CD8-positive, alpha-beta memory T cell (primary cell): ENCODE measurements at places on chromosomes 11 and 22.

DNA sequence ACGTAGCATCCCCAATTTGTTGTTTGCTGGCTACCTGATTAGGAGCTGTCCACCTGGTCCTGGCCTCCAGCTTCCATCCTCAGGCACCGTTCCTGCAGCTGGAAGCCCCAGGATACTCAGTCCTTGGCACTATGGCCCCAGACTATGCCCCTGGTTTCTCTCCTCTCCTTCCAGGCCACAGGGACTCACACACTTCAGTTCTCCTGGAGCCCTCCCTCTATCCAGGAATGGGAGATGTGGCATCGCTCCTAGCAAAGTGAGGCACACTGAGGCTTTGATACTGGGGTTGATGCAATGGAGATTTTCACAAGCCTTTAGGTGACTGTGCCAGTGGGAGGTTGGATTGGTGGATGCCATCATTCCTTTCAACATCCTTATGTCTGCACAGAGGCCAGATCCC, 142.8 kb upstream of the B3GAT1 start:
- no peak for DNase-seq

- no peak for DNase-seq
Measured at GRCh38 chr11:9777066-9777465, 113.2 kb downstream of the SWAP70 start.

GRCh38 chr11:123580557-123581275, 73.7 kb downstream of the SCN3B start:
- peak; percentile 73 for DNase-seq

- no peak for DNase-seq
Measured at GRCh38 chr22:17866621-17867020, 92.4 kb upstream of the BID start.

DNA sequence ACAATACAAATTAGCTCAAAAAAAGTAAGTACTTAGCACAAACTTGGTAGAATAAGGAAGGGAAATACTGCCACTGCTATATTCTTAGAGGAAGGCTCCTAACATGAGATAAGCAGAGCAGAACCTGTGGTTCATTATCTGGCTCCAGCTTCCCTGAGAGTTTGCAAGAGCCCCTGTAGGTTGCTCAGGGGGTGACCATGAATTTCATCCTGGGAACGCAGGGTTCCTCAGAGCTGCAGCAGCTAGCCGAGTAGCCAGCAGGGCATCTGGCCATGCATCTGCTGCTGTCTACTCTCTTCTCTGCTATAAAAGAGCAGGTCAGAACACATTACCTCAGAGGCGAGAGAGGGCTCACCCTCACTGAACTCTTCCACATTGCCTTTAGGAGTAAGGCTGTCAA, 67.3 kb downstream of the TRPC6 start:
- no peak for DNase-seq

DNA sequence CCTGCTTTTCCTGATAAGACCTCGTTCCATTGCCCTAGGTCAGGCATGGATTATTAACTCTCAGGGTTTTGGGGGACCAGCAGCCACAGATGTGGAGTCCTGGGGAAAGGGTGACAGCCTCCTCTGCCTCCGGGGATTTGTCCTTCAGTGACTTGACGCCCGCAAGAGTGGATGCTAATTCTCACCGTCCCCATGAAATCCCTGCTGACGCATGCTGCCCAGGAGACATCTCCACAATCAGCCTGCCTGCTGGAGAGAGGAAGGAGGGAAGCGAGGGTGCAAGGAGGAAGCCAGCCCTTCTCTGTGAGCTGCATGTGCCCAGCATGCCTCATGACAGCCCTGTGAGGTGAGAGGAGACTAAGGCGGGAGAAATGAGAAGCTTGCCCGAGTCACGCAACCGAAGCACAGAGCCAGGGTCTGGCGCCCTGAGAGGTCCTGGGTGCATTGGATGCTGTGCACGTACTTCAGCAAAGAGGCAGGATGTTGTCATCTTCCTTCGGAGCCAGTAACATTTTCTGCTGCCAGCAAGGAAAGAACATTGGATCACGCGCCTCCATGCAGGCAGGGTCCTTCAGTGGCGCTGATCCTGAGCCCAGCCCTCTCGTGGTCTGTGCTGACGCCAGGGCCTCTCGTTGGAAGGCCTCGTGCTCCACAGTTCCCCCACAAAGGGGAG, 27.3 kb upstream of the KRTAP5-6 start:
- DNase-seq = no peak

DNA sequence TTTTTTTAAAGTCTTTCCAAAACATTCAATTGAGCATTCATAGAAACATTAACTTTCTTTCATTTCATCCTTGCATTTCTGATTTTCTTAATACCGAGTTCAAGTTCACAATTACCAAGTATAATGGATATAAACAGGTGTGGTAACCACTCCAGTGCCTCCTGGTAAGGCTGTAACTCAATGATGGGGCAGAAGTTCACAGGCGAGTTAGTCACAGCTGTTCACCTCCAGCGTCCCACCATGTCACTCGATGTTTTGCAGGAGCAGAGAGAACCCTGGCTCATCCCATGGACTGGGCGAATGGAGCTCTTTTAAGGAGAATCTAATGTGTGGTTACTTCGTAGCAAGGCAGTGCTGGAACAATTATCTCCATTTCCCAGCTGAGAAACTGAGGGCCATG, 94.4 kb upstream of the ALX4 start:
- DNase-seq = no peak

DNA sequence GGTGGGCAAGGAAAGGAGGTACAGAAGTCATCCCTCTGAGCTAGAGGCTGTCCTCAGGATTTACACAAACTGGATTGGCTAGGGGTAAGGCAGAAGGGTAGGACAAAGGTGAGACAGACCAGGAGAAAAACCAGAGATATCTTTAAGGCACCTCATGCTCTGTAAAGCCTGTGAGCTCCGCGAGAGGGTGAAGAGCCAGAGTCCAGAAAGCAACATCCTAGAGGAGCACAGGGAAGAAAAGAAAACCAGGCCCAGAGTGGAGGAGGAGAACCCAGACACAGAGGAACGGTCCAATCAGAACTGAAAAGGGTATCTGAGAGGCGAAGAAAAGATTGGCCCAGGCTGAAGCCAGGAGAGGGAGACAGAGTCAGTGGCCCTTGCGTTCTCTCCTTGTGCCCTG, 5.1 kb downstream of the SLC37A4 start:
- no peak for DNase-seq

DNA sequence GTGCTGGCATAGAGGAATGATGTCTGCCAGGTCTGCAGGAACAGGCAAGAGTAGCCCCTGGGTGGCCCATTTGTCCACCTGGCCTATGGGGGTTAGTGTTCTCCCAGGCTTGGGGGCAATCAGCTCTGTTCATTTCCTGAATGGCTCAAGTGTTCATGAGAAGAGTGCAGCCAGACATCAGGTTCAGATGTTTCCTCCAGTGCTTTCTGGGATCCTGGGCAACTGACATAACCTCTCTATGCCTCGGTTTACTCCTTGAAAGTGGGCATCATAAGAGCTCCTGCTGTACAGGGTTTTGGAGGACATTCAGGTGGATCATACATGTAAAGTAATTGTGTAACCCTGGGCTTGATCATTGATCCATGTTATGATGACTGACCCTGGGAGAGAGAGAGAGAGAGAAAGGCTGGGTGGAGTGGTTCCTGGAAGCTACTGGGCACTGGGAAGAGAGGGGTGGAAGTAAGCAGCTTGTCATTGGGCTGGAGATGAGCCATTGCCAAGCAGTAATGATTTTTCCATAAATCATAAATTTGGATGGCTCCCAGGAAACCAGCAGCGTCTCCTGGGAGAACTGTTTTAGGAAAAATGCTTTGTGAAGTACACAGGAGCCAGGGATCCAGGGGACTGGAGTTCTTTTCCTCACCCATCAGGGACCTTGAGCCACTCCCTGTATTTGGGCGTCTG, 30.2 kb upstream of the ACCSL start:
- no peak for DNase-seq

- no peak for DNase-seq
Measured at GRCh38 chr11:122154227-122154626, 38.2 kb upstream of the BLID start.

GRCh38 chr11:61787928-61788491, 4.4 kb downstream of the TMEM258 start:
- no peak for DNase-seq

DNA sequence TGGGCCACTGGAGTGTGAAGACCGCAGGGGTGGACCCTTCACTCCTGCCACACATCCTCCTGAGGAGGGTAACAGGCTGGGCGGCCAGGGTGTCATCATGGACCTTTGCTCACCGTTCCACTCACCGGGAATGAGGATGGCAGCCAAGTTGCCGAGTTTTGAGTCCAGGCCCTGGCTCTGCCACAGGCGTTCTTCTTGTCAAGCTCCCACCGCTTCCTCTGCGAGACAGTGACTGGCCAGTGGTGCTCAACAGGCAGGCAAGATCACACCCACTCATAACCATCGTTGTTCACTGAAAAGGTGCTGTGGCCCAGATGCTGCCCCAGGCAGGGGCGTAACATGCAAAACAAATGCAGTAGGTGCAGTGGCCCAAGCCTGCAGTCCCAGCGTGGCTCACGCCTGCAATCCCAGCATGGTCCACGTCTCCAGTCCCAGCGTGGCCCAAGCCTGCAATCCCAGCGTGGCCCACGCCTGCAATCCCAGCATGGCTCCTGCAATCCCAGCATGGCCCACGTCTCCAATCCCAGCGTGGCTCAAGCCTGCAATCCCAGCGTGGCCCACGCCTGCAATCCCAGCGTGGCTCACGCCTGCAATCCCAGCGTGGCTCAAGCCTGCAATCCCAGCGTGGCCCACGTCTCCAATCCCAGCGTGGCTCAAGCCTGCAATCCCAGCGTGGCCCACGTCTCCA, 5.0 kb upstream of the PANX2 start:
- no peak for DNase-seq

DNA sequence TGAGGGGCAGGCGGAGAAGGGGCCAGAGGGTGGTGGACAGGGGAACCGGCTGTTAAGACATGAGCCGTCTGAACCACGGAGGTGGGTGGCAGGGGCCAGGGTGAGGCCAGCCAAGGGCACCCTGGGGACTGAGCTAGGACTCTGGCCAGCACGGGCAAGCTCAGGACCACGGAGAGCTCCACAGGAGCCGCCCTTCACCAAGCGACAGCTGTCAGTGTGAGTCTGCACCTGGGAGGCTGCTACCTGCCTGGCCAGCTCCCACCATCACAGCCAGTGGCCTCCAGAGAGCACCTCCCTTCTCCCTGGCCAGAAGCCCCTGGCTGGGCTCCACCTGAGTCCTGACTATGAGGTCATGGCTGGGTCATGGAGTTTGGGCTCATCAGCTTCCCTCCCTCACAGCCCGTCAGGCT, 21.6 kb downstream of the MGAT3 start:
- no peak for DNase-seq

DNA sequence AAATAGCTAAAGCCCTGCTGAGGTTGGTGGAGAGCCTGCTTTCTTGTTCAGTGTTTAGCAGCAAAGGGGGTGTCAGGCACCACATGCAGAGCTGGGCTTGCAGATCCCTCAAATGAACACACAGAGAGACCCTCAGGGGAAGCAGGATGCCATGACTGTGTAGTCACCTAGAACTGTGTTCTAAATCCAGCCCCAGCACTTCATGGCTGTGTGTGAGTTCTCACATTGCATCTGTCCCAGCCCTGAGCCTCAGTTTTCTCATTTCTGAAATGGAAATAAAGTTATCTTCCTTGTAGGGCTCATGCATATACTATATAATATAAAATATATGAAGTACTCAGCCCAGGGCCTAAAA, 47.1 kb downstream of the CWC15 start:
- DNase-seq = no peak

GRCh38 chr11:78214331-78215194, 25.8 kb downstream of the USP35 start:
- DNase-seq = no peak

GRCh38 chr11:22273781-22274180, 64.4 kb upstream of the SLC17A6 start:
- DNase-seq = no peak

GRCh38 chr11:28505232-28505631, 397.0 kb downstream of the METTL15 start:
- DNase-seq = no peak

DNA sequence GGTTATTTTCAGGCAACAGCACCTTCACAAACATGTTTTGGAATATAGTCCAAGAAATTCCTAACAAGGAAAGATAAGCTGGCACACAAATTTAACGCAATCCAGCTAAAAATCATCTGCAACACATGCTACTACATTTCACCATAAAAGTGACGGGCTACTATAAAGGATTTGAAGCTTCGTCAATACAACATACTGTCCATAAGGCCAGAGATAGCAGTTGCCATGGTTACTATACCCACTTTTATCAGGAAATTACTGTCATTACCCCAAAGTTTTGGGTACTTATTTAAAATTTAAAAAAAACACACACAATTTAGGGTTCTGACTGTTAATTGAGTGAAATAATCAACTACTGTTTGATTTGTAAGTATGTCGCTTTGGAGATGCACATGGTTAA, 6.9 kb downstream of the PHF21A start:
- DNase-seq = no peak

GRCh38 chr11:8956860-8957259, 7.4 kb downstream of the TMEM9B start:
- no peak for DNase-seq

DNA sequence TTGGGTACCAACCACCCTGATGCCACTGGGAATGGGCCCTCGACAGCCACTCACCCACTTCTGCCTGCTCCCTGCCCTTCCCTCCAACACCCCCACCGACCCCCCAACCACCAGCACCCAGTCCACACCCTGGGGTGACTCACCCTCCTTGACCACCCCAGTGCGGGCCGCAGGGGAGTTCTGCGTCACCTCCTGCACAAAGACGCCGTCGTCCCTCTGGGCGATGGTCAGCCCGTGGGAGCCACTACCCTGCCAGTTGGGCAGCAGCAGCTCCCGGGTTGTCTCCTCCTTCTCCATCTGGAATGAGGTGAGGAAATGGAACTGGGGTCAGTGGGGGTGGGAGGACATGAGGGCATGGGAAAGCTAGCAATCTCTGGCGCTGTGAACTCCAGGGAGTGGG, 10.8 kb downstream of the AHNAK start:
- DNase-seq = no peak

DNA sequence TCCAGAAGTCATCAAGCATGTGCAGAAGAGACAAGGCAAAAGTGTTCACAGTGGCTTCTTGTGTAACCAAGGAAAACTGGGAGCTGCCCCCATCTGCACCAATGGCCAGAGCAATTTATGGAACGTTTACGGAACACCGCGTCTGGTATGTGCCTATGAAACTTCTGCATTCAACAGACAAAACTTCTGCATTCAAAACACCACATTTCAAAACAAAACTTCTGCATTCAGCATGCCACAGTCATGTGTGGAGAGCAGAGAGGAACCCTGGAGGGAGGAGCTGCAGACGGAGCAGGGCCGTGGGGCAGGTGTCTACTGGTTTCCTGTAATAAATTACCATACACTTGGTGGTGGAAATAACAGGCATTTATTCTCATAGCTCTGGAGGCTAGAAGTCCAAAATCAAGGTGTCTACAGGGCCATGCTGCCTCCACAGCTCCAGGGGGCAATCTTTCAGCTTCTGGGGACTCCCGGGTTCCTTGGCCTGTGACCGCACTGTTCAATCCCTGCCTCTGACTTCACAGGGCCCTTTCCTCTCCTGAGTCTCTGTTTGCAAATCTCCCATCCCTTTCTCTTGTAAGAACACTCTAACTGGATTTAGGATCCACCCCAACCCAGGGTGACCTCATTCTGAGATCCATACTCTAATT, 32.2 kb downstream of the RPL3 start:
- DNase-seq = no peak

GRCh38 chr22:38338772-38339379, 21.6 kb upstream of the CSNK1E start:
- no peak for DNase-seq

GRCh38 chr11:17013548-17014320, 480 bp downstream of the PLEKHA7 start:
- DNase-seq = peak; percentile 52
